ENCODE measurements at places on chromosomes 1 and 21. TPM values are rescaled to one million over a fixed set of nuclear protein-coding genes. Genes with fewer than 3 reads are reported as not detected.

Gene LYPD8
- not detected for total RNA-seq

Gene SYTL1
- total RNA-seq: 0.62 TPM

Gene RPS8
- total RNA-seq: 4,408 TPM

Gene DNAJC8
- 74.3 TPM for total RNA-seq

Gene MAP10
- total RNA-seq: 2.9 TPM

Gene DTL
- 8.2 TPM for total RNA-seq

Gene RAP1A
- 19.6 TPM for total RNA-seq

Gene NUDT17
- 15.9 TPM for total RNA-seq

Gene EPS15
- 33.6 TPM for total RNA-seq

Gene OR2L13
- not detected for total RNA-seq

Gene ALX3
- total RNA-seq: not detected

Gene PROX1
- total RNA-seq: 6.9 TPM

Gene TTC34
- total RNA-seq: 0.22 TPM

Gene CDC73
- 13.8 TPM for total RNA-seq

Gene CLDN19
- total RNA-seq: 0.53 TPM

Gene PROK1
- total RNA-seq: not detected

Gene TNFAIP8L2
- 3.0 TPM for total RNA-seq

Gene CD53
- total RNA-seq: 8.2 TPM

Gene CLIC4
- 104 TPM for total RNA-seq

Gene CADM3
- 0.44 TPM for total RNA-seq

Gene LCE1F
- total RNA-seq: not detected

Gene PPM1J
- total RNA-seq: 2.1 TPM

Gene SLFNL1
- total RNA-seq: 0.58 TPM

Gene FAM177B
- total RNA-seq: 0.18 TPM

Gene OPTC
- total RNA-seq: not detected

Gene LEPROT
- 45.8 TPM for total RNA-seq

Gene TMPRSS15
- total RNA-seq: 0.40 TPM

Gene AGMAT
- total RNA-seq: 4.3 TPM

Gene VWA5B1
- total RNA-seq: 0.04 TPM

Gene CELA3B
- total RNA-seq: not detected

Gene LCE2A
- total RNA-seq: not detected

Gene E2F2
- 3.5 TPM for total RNA-seq

Gene CRP
- not detected for total RNA-seq

Gene RGS1
- total RNA-seq: 3.0 TPM

Gene CCDC30
- 1.7 TPM for total RNA-seq

Gene LIPI
- not detected for total RNA-seq

Gene DNM3
- 7.0 TPM for total RNA-seq

Gene PLA2G2C
- total RNA-seq: not detected

Gene DNASE2B
- total RNA-seq: 0.09 TPM

Gene AUNIP
- 1.1 TPM for total RNA-seq

Gene RHEX
- total RNA-seq: 0.62 TPM

Gene TCP10L
- total RNA-seq: 1.6 TPM

Gene CDK18
- 3.1 TPM for total RNA-seq

Gene LAMB3
- total RNA-seq: 0.66 TPM

Gene SLC45A3
- total RNA-seq: 2.3 TPM

Gene GJB5
- total RNA-seq: not detected

Gene PYHIN1
- total RNA-seq: 0.22 TPM

Gene INSRR
- total RNA-seq: 0.18 TPM

Gene TPTE
- total RNA-seq: not detected

Gene ZNF695
- total RNA-seq: 1.6 TPM

Gene ANKRD34A
- 0.22 TPM for total RNA-seq

Gene ST6GALNAC3
- 9.0 TPM for total RNA-seq

Gene RBM11
- total RNA-seq: 0.13 TPM

Gene TRIM62
- total RNA-seq: 3.0 TPM

Gene OR10Z1
- not detected for total RNA-seq

Gene TNFRSF14
- 11.2 TPM for total RNA-seq

All from muscle of leg (tissue), 16 donors.